ENCODE measurements at places on chromosomes 3 and 15. TPM values are rescaled to one million over a fixed set of nuclear protein-coding genes. Genes with fewer than 3 reads are reported as not detected.

The SEMA3G gene
- total RNA-seq: 0.66 TPM

DNA sequence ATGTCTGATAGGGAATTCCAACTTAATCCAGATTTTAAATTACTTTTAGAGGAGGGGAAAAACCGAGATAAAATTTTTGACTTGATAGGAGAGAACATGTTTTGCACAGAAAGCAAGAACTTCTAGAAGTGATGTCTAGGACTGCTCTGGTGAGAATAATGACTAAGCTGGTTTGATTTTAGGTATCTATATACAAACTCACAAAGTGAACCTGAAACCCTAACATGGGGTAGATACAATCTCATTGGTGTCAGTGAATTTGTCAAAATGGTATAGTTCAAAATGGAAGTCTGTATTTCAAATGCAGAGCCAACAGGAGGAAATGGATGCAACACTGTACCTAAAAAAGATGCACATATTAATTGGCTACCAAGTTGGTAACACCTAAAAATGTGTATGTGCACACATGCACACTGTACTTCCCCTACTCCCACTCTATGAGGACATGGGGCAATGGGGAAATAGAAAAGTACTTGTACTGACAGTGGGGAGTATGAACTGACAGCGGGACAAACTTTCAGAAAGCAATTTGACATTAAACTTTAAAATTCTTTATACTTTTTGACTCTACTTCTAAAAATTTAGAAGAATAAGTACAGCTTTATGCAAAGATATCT, 53.0 kb downstream of the NR1I2 start:
- DNase-seq: no peak

- DNase-seq: no peak
Measured at GRCh38 chr3:9951598-9951961, 628 bp downstream of the PRRT3 start.

DNA sequence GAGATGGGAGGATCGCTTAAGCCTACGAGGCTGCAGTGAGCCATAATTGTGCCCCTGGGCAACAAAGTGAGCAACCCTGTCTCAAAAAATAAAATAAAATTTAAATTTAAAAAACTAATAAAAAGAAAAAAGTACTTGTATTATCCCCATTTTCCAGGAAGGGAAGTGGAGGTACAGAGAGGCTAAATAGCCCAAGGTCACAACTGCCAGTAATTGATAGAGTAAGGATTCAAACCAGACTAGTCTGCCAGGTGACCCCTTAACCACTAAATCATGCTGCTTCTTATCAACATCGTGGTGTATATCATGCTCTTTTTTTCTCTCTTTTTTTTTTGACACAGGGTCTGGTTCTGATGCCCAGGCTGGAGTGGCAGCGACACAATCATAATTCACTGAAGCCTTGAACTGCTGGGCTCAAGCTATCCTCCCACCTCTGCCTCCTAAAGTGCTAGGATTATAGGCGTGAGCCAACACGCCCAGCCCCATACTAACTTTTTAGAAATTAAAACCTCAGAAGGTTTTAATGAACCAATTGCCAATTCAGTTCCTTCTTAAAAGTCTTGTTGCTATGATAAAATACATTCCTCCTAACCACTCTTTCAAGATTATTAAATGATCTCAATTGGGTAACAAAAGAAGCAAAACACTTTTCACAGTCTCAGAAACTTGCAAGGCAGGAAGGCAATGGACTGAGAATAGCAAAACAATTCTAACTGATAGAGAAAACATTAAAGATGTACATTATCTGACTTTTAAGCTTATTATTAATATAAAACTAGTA, 30.5 kb downstream of the HERC1 start:
- no peak for DNase-seq

DNA sequence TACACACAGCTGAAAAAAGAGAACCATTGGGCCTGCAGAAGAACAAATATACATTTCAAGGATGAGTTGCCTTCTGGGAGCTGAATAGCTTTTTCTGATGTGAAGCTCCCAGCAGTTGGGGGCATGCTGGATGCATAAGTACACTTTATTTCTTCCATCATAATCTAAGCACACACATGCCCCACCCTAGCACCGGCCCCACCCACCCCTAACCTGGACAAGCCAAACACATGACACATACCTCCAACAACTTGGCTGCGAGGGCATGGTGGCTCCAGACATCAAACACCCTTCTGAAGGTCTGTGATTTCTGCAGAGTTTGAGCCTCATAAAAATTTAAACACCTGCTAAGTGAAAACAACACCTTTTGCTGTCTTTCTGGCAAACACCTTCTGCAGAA, 307.2 kb upstream of the TRIM42 start:
- no peak for DNase-seq
